ENCODE measurements at places on chromosomes 16 and 17. TPM values are rescaled to one million over a fixed set of nuclear protein-coding genes. Genes with fewer than 3 reads are reported as not detected.

DNA sequence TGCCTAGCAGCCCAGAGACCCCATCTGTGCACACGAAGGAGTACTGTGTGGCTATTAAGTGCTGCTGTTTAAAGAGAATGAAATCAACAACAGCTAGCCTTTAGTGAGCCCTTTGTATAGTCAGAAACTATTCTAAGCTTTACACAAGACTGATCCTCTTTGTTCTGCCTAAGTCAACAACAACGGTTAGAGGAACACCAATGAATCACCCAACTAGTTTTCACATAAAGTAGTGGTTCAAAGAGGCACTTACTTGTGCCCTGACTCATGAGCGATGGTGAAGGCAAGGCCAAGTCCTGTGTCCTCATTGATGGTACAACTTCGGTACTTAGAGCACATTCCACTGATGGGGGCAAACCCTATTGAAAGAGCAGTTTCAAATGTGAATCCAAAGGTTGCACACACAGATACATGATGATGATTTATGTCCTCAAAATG lies 75.8 kb downstream of the ADAMTS18 start:
- DNase-seq: peak; percentile 86

DNA sequence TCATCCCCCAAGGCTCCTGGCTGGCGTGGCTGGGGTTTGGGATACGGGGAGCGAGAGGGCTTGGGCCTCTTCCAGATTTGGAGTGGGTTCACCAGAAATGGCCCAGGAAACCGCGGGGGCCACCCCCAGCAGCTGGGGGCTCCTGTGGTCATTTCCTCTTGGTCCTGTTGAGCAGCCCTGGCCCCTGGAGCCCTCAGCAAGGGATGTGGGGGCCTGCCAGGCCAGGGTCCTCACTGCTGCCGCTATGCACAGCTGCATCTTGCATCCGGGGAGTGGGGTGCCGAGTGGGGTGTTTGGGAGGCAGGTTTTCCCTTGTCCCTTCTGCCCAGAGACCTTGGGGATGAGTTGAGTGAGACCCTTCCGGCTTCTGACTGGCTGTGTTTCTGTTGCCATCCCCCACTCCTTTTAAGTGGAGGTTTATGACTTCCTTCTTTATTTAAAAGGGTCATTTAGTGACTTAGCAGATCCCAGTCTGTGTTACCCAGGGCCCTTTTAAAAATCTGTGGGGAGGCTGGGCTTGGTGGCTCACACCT lies 319.8 kb downstream of the SEC14L1 start:
- no peak for DNase-seq

DNA sequence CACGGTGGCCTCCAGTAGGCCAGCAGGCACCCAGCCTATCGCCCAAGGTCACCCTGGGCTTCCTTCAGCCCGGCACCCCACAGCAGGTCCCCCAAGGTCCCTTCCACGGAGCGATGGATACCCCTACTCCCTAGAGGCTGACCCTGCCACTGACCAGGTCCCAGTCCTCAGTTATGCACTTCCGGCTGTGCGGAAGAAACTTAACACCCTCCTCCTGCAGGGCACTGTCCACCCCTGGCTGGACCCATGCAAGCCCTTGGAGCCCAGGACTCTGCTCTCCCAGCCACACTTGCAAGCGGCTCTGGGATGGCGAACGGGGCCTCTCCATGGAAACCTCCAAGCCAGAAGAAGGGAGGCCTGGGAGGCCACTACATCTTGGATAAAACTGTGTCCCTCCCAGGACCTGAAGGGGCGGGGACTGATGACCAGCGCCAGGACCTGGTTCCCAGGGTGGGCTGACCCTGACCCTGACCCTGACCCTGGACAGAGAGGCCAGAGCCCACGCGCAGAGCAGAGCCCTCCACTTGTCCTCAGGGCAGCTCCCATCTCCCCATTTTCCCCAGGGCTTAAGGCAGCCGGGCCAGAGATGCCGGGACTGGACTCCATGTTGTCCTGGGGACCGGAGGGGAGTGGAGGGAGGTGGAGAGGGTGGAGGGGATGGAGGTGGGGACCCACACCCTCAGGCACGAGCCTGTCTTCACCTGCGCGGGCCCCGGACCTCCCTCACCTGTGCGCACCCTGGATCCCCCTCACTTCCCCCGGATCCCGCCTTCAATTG lies 734 bp downstream of the CEP131 start:
- DNase-seq: no peak

DNA sequence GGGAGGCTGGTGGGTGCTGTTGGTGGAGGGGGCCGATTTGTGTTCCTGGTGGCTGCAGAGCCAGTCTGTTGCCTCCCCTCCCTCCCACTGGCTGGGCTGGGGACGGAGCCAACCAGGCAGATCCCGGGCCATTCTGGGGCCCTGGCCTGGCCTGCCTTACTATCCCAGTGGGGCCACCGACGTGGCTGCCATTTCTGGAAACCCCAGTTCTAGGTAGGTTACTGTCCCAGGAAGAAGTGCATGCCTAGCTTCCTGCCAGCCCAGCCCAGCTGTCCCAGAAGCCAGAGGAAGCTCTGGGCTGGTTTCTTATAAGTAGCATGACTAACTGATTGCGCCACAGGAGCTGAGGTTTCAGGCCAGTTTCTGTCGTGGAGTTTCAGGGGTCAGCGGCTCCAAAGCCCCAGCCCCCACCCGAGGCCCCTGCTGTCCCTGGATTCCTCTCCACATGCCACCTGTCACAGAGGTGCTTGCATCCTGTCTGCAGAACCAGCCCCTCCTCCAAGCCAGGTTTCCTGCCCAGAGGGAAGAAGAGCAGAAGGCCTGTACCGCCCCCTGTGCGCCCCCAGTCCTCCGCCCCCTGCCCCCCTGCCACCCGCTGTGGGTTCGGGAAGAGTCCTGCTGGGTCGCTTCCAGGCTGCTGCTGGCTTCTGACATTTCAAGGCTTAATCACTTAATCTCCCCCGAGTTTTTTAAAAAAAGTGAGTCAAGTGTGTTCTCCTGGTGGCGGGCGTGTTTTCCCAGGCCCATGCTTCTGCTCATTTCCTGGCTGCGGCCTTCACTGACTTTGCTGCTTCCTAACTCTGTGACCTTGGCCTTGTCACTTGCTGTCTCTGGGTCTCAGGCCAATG lies 13.2 kb downstream of the IL4R start:
- peak; percentile 86 for DNase-seq

GRCh38 chr17:29251184-29251583 lies 4.5 kb downstream of the CRYBA1 start:
- no peak for DNase-seq

DNA sequence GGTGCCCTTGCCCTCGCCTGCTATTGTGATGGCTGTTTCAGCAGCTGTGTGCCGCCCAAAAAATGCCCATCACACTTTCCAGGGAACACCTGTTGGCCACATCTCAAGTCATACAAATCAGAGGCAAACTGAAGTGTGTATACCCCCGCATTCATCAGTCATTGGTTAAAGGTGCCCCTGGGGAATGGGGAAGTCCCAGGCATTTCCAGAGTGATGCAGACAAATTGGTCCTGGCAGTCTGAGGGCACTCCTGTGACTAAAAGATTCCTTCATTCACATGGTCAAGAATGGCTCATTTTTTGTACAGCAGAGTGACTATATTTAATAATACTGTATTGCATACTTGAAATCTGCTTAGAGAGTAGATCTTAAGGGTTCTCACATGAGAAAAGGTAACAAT lies 102.9 kb upstream of the TMEM97 start:
- no peak for DNase-seq

- DNase-seq: no peak
Observed at GRCh38 chr16:62870554-62870953, 834.3 kb upstream of the CDH8 start.

DNA sequence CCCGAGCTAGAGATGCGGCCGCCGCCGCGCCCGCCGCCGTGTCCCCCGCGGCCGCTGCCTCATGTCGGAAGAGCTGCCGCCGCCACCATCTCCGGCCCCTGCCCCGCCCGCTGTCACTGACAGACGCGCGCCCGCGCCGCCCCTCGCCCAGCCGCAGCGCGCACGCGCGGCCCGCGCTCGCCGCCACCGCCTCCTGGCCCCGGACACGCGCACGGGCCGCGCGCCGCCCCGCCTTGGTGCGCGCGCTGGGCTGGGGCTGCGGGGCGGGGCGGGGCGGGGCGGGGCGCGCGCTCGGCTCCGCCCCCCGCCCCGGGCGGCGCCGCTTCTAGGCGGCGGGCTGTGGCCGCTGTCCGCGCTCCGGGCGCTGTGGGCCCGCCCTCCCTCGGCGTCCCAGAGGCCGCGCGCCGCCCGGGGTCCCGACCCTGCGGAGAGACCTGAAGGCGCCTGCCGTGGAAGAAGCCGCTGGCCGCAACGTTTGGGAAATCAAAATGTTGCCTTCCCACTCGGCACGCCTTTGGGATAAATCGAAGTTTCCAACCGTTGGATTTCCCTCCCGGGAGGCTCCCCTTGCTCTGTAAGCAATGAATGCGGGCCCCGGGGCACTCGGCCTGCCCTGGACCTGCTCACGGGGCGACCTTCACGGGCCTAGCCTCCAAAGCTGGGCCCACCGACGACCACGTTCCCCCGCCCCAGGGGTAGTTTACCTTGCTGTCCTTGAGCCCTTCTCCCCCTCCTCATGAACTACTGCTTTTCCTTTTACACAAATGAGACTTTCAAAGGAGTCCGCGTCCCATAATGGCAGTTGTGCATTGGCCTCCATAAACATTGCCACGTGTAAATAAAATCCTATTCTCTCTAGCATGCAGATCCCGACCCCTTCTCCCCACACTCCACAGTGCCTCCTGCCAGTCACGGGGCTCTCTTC lies at the start of gene ADCY9:
TSS of gene ADCY9 (minus strand) at position 118 of the 925 bp plus-strand sequence. CDS start 1,000 bp downstream, outside the sequence.
- peak; percentile 12 for DNase-seq

GRCh38 chr17:76888661-76889060 lies 20.5 kb downstream of the MGAT5B start:
- no peak for DNase-seq

DNA sequence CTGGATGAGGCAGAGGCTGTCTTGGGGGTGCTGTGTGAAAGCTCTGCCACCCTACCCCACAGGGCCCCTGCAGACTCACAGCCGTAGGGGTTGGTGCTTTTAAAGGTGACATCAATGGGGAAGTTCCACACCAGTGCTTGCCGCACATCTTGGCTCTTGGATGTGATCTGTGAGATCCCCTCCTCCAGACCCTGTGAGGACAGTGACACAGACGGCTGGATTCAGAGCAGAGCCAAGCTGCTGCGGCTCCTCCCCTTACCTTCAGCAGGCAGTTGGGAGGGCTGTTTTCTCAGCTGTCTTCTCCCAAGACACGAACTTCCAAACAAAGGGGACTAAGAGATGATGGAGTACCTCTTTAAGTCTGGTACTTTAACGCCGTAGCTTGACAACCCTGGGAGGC lies 4.8 kb downstream of the B9D1 start:
- DNase-seq: no peak

- DNase-seq: no peak
Observed at GRCh38 chr17:79629548-79630049, 18.7 kb upstream of the RBFOX3 start.

- no peak for DNase-seq
Observed at GRCh38 chr17:7714721-7715594, 2.6 kb upstream of the DNAH2 start.

GRCh38 chr17:40686192-40686591 lies 17.4 kb downstream of the KRT24 start:
- no peak for DNase-seq

- DNase-seq: no peak
Observed at GRCh38 chr17:59154292-59154720, 680 bp downstream of the SKA2 start.

GRCh38 chr17:53142890-53143289 lies 679.8 kb upstream of the KIF2B start:
- no peak for DNase-seq

GRCh38 chr16:24523569-24523968 lies 15.8 kb upstream of the RBBP6 start:
- no peak for DNase-seq

DNA sequence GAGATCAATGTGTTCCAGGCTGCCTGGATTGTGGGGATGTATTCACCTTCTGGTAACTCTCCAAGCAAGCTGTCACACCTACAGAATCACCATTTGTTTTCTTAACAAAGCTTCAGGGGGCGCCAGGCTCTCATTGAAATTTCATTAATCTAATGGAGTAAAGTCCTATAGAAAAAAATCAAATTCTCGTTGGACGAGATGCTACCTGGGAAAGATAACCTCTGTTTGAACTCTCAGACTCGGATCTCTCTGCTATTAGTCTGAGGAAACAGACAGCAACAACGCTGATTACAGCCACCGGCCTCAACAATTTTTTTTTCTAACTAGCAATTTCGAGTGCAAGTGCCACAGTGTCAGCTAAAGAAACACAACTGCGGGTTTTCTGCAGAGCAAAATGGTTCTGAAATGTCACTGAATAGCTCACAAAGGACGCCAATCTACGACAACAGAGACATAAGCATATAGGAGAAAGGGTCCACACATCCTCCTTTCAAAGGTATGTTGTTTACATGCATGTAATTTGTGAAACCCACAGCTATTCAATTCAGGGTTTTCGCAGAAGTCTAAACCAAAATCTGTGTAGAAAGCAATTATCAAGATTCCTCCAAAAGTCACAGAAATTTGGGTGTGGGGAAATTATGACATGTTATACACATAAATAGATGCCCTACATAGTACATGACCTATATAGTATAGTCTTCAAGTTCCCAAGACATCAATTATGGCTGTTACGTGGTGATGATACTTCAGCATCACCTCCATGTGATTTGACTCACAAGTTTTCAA lies 135.8 kb downstream of the SKAP1 start:
- no peak for DNase-seq

GRCh38 chr17:77825621-77826020 lies 132.9 kb upstream of the TNRC6C start:
- DNase-seq: no peak

DNA sequence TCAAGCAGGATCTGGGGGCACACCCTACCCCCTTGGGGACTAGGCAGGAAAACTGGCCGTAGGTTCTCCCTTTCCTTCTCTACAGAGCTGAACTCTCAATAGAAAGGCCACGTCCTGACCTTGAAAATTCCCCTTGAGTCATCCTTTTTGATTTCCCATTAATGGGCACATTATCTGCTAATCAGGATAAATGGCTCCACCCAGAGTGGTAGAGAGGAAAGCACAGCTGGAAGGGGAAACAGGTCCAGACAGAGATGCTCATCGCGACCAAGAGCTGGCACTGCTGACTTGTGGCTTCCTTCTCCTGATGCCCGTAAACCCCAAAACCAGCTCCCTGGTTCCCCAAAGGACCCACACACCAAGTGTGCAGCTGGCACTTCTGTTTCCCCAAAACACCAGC lies 206.5 kb upstream of the CDH5 start:
- DNase-seq: no peak

GRCh38 chr17:38415250-38416194 lies 12.7 kb upstream of the ARHGAP23 start:
- no peak for DNase-seq

DNA sequence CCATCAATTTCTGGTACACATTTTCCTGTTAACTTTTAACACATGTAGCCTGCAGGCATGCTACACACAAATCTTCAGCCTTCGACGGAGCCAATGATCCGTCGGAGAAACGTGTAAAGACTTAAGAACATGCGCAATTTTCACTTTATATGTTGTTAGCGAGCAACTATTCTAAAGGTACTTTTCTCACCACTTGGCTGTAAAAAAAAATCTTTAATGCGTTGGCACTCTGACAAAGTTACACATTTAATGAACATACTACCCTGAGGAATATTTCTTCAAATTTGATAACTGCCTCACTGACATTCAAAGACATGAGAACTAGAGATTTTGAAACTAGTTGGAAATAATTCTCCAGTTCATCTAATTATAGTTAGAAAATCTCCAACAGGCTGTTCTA lies 507.5 kb upstream of the SALL1 start:
- no peak for DNase-seq

The GUCY2D gene
- total RNA-seq: not detected

The TRAP1 gene
- total RNA-seq: 144 TPM

The CTRB2 gene
- total RNA-seq: not detected

The ABCC11 gene
- not detected for total RNA-seq

The SCARF1 gene
- total RNA-seq: 41.0 TPM

The MT1E gene
- 75.8 TPM for total RNA-seq

The GNG13 gene
- total RNA-seq: not detected

Data from kidney epithelial cell (primary cell).